CD4-positive, alpha-beta T cell treated with Interleukin-12 subunit alpha and Interleukin-12 subunit beta, for 1 hour (primary cell): ENCODE measurements at places on chromosomes 13 and 19.

- DNase-seq, result no peak
Measured at GRCh38 chr13:103276775-103277498, 210.7 kb upstream of the SLC10A2 start.

DNA sequence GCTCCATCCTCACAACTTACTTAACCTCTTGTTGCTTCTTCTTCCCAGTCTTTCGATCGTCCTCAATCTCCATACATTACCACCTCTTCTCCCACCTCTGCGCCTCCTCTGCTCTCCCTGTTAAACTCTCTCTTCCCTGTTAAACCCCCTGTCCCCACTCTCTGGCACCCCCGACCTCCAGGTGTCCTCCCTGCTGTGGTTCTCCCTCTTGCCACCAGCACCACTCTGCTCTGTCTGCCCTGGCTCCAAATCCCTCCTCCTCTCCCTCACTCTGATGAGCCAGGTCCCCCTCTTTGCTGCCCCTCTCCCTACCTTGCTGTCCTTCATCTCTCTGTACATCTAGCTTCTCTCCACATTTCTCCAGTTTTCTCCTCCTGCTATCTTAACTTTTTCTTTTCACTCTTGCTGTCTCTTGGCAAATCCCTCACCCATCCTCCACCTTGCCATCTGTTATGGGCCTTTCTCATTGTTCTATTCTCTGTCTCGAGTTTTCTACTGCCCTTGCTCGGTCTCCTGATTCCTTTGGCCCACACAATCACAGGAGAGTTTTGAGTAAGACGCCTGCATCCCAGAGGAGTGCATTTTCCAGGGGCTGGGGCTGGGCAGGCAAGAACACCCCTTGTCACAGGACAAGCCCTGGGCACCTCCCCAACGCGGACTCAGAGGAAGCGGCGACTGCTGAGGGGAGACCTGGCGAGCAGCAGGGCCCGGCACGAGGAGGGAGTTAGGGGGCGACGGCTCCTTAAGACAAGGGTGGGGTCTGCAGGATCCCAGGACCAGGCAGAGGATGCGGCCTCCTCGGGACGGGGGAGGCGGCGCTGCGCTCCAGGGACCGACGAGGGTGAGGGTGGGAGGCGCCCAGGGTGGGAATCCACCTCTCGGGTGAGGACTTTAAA, 21.4 kb upstream of the ERVV-1 start:
- DNase-seq, result no peak

DNA sequence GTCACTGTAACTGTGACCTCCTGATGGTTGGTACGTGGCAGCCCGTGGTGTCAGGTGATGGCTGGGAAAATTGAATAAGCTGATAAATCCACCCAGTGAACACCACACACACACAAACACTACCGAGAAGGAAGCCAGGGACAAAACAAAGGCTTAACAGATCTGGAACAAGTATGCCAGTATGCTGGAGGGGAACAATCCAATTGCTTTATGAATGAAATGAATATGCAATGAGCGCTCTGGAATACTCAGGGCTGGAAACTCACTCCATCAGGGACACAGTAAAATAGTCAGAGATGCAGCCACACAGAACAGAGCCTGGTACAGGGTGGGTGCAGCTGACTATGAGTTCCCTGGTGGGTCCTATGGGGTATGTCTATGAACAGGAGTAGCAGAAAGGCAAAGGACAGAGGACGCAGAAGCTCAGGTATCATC, 16.7 kb downstream of the TMTC4 start:
- no peak for DNase-seq

- DNase-seq, result no peak
Measured at GRCh38 chr19:51511353-51511752, 9.8 kb upstream of the SIGLEC12 start.

GRCh38 chr19:29753190-29753933, 38.3 kb upstream of the C19orf12 start:
- DNase-seq, result no peak

DNA sequence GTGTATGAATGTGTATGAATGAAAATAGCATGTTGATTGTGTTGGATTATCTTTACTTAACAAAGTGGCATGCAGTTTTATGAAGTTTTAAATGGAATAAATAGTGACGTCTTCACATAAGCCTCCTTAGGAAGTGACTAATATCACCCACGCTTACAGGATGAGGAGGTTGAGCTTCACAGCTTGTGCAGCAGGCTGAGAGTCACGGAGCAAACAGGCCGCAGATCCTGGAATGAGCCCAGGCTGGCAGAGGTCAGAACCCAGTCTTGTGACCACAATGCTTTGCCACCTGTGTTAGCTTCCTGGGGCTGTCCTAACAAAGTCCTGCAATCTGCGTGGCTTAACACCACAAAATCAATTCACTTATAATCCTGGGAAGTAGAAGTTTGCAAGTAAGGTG, 20.8 kb downstream of the LAIR2 start:
- no peak for DNase-seq

DNA sequence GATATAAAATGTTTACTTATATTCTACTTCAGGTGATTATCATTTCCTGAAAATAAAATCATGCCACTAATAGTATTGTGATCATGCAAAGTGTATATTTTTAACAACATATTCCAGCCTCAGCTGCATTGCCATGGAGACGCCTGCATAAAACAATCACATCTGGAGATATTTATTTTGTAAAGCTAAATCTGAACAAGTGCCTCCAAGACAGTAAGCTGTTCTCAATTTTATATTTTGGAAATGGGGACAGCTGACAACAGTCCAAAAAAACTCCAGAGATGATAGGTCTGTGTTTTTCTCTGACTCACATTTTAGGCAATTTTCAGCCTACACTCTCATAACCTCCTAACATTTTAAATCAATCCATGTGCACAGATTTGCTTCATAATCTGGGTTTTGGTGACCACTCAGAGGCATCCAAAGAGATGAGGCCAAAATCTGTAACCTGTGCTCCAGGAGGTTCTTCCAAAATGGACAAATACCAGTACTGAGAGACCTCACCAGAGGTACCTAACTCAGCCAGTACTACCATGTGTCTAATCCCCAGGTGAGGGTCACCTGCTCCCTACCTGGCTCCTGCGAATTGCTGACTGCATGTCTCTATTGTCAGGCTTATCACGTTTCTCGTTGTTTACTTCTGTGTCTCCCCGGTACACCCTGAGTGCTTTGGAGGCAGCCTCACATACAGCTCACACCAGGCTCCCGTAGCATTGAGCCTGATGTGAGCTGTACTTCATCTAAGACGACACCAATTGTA, 62.7 kb downstream of the COL4A1 start:
- no peak for DNase-seq

GRCh38 chr13:25783601-25784024, 268.2 kb downstream of the SHISA2 start:
- DNase-seq, result no peak

GRCh38 chr19:14459703-14460102, 15.5 kb downstream of the PTGER1 start:
- DNase-seq, result peak; percentile 60

DNA sequence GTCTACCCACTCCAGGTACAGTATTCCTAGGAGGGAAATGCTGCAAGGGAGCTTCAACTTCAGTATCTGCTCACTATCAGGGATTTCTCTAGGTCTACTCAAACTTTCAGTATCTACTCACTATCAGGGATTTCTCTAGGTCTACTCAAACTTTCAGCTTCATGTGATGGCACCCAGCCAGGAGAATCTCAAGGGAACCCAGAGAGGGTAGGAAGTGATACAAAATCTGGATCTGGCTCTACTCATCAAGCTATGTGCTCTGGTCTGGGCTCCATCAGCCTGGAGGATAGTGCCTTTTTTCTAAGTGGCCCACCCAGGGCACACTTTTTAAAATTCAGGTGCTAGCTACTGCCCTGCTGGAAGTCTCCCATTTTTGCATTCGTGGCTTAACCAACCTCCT, 52.3 kb upstream of the FNDC3A start:
- DNase-seq, result no peak

GRCh38 chr13:59445812-59446211, 717.9 kb downstream of the DIAPH3 start:
- no peak for DNase-seq

GRCh38 chr19:10305139-10305806, 4.3 kb downstream of the ZGLP1 start:
- no peak for DNase-seq

GRCh38 chr19:7607212-7607873, 11.7 kb downstream of the CAMSAP3 start:
- no peak for DNase-seq

- no peak for DNase-seq
Measured at GRCh38 chr13:113658836-113659235, 838 bp upstream of the ATP4B start.

DNA sequence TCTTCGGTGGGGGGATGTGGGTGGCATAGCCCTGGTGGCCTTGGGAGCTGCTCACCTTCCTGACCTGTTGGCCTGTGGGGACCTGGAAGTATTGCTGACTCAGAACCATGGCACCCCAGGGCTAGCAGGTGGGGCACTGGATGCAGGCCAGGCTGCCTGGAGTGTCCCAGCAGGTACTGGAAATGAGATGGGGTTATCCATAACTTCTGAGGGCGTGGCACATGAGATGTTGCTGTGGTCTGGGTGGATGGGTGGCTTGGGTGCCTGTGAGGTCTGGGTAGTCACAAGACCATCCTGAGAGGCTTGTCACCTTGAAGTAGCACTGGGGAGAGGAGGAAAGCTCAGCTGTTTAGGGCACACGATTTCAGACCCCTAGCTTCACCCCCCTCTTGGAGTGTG, 636 bp upstream of the RNF225 start:
- no peak for DNase-seq

DNA sequence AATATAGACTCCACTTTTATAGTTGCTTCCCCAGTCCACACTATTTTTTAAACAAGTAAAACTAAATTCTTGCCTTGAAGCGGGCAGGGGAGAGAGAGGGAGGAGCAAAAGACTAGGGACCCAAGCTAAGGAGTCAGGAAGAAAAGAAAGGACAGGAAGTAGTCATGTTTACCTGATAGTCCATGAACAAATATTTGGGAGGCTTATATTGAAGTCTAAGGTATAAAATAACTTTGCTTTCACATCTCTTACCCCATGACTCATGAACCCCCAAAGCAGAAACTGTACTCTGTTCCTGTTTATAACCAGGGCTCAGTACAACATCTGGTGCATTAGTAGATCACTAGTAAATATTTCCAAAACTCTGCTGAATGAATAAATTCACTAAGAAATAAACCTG, 67.3 kb downstream of the ZAR1L start:
- DNase-seq, result no peak

- DNase-seq, result no peak
Measured at GRCh38 chr13:30605052-30605451, 12.7 kb upstream of the USPL1 start.

DNA sequence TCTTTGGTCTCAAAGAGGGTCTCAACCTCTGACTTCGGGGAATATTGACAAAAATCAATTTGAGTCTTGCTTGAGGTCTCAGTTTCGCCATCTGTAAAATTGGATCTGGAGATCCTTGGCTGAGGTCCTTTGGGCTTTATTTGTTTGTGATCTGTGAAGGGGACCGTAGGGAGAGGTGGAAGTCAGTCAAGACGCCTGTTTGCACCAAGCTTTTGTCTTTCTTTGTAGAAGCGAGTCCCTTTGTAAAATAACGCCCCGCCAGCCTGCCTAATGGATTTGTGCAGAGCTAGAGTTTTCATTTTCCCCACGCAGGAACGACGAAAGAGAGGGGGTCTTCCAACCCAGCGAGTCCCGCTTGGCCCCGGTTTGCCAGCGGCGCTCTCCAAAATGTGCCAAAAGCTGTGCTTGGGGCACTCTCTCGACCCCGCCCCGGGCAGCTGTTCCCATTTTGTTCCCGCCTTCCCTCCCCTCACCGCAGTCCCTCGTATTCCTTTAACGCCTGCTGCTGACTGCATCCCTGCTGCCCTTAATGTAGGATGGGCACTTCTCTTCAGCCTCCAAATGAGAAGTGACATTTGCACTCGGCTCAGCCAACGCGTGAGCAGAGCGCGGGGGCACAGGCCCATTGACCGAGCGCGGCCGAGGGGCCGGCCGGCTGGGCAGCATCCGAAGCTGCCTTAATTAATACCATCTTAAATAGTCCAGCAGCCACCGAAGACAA, 13.0 kb downstream of the ZIC5 start:
- DNase-seq, result no peak

- no peak for DNase-seq
Measured at GRCh38 chr19:29502581-29502850, 23.3 kb upstream of the VSTM2B start.

- no peak for DNase-seq
Measured at GRCh38 chr19:29615891-29616425, 9.9 kb downstream of the POP4 start.

DNA sequence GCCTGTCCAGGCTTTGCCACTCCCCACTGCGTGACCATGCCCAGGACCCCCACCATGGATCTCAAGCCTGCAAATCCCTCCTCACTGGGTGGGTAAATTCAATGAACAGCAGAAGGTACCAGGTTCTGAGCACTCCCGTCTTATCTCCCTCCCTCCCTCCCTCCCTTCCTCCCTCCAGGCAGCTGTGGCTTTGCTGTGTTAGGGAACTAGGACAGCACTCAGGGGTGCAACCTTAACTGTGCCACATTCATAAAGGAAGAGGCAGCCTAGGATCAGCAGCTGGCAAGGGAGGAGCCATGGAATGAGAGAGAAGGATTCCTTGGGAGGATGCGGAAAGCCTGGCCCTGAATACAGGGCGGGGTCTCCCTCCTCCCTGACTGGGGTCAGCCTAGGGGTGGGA, 5.6 kb downstream of the CEACAM4 start:
- no peak for DNase-seq

DNA sequence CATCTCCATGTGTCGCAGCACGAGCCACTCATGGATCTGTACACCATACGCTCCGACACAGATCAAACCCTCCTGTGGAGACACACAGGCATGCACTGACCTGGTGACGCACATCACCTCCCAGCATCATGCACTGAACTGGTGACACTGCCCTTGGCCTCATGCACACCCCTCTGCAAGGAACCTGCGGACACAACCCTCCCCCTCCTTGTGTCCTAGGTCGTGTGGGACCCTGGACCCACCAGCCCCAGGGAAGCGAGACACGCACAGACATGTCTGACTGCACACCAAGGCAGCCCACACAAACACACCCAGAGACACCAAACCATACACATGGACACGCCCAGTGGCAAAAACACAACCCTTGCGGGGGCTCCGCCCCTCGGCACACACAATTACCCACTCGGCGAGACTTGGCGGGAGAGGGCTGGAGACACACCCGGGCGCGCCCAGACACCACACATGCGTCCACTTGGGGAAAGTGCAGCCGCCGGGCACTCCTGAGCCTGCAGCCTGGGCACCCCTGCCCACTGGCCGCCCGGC, 2.0 kb upstream of the KCNN4 start:
- peak; percentile 34 for DNase-seq

- DNase-seq, result no peak
Measured at GRCh38 chr13:101556676-101557123, 104.2 kb downstream of the ITGBL1 start.
